ENCODE measurements at places on chromosomes 12 and 14.
A peak's percentile ranks its signal among the peaks of the same experiment; 100 is the strongest.

DNA sequence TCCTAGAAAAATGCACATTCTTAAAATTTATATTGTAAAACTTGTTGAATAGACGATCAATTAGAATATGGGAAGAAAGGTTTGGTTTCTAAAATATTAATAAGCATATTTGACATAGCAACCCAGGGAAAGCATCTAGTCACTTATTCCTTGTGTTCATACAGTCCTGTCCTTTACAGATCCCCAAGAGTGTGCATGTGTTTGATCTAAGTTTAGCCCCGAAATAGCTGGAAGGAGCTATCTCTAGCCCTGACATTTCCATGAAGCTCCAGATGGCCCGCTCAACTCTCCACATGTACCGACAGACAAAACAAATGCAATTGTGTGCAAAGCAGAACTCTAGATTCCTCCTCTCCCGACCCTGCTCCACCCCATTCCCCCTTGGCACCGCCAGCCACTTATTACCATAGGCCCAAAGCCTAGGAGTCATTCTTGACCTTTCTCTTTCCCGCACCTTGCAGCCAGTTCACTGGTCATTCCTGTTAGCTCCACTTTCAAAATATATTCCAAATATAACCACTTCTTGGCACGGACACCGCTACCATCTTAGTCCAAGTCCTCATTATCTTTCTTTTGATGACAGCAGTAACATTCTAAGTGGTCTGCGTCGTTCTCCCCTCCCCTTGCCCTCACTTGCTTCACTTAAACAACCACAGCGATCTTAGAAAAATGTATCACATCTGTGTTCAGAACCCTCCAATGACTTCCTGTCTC is 45.4 kb upstream of the GZMB start:
- no peak for DNase-seq

DNA sequence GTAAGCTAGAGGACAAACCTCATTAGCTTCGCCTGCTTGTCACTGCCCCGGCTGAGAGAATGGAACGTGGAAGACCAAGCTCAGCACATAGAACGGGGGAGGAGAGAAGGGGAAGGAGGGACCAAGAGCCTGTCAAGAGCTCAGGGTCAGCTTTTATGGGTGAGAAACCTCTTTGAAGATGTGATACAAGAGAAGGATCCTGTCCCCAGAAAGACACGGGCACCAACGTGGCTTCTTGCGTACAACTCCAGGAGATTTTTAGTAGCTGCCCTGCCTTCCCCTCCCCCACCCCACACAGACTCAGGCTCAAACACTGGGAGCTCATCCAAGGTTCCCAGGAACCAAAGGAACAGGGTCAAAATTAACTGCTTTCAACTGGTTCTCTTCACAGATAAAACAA is 34.7 kb downstream of the APPL2 start:
- DNase-seq, result no peak

- no peak for DNase-seq
Observed at GRCh38 chr12:107258780-107259179, 165.4 kb upstream of the CRY1 start.

DNA sequence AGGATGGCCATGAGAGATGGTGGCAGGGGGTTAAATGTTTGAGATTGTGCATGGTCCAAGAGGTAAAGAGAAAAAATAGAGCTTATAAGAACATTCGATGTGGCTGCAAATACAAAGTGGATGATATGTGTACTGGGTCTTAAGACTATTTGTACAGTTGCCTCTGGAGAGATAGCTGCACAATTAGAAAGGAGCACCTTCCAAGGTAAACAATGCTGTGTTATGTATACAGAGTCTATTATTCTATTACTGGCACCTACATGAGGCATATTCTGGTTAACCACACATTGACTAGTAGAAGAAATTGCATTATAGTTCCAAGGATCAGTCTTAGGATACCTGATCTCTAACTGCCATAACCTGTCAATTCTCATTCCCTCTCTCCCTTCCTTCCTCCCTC is 238.0 kb upstream of the FOXN3 start:
- DNase-seq, result no peak

DNA sequence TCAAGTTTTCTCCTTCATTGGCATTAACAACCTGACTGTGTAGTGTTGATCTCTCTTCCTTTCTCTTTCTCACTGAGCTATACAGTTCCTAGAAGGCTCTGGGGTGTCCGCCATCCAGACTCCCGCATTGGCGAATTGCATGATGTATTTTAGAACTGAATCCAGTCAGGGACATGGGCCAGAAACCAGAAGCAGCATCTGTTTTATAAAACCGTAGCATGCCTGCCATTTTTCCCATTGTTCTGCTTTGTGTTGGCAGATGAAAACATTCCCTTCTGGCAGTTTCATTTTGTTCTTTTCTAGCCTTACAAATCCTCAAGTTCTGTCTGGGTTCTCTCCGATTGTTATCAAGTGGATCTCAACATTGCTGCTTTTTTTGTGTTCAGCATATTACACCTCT is 268.3 kb upstream of the SEL1L start:
- DNase-seq, result no peak

DNA sequence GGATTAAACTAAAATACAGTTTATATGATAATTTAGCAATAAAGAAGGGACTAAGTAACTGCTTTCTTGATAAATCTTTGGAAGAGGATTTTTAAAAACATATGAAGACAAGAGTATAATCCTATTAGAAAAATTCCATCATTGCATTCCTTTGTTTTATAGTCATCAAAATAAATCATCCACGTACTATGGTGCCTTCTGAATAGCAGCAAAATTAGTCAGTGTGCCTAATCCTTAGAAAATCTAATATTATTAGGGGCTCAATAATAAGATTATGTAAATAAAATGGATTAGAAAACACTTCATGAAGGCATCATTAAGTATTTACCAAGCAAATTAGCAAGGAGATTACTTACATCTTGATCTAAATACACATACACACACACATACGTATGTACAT is 102.1 kb downstream of the KCNH5 start:
- DNase-seq, result peak; percentile 33

GRCh38 chr12:111732786-111733185 is 33.9 kb upstream of the ALDH2 start:
- no peak for DNase-seq

DNA sequence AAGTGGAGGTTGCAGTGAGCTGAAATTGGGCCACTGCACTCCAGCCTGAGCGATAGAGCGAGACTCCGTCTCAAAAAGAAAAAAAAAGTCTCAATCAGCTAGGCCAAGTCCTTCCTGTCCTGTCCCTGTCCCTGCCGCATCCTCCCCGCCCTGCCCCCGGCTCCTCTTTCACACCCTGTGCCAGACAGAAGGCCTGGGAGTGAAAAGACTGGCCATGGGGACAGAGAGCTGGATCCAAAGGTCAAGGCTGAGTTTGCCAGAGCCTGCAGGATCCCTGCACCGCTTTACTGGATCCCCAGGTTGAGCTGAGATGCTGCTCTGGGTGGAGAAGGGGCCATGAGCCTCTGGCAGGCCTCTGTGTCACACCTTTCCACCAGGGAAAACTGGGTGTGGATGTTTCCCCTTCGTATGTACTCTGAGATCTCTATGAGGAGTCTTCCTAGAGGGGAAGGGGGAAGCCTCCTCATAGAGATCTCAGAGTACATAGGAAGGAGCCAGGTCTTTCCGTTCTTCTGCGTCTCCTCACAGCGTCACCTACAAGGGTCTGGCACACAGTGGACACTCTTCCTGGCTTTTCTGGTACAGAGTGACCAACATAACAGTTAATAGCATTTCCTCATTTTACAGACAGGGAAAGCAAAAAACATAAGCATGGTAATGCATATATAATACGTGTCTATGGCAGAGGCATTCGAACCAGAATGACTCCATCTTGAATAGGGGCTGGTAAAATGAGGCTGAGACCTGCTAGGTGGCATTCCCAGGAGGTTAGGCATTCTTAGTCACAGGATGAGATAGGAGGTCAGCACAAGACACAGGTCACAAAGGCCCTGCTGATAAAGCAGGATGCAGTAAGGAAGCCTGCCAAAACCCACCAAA is 35.1 kb downstream of the NINJ2 start:
- DNase-seq, result no peak
